ENCODE measurements at places on chromosomes 12 and 14.

- DNase-seq: no peak
These were observed 48.2 kb upstream of the DCN start for GRCh38 chr12:91230841-91231240.

DNA sequence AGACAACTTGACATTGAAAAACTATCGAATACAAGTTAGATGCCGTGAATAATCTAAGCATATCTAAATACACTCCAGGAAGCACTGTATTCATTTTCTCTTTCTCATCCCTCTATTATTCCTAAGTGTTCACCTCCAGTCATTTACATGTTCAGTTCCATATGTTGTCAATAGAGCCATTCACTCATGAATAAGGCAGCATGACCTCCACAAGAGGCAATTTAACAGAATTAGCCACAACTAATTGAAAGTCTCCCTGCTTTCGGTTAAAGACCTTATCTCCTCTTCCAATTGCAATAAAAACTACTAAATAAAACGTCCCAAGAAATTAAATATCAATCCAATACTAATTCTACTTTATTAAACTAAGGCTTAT lies 1.8 kb downstream of the LRIG3 start:
- no peak for DNase-seq

DNA sequence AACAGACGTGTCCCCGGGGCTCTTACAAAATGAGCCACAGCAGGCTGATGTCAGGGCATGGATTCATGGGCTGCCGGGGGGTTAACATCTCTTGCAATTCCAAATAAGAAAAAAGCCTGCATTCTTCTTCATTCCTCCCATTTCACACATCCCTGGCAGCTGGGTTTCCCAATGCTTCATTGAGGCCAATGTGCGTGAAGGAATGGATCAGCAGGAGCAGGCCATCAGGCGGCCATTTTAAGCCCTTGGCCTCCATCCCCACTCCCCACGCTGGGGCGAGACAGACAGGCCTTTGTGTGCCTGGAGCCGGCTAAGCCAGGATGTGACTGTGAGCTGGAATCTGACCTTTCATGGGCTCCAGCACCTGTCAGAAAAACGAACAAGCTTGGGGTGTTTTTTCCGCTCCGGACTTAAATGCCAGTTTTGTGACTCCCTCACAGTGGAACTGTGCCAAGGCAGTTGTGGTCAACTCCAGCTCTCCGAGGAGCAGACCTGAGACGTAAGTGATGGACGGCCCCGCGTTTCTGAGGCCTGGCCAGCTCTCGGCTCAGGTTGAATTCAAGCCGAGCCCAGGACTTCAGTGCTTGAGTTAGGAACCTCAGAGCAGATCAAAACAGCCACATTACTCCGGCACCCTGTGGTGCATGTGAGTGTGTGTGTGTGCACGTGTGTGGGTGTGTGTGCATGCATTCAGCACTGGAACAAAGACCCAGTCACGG lies 133.1 kb downstream of the TMEM30B start:
- no peak for DNase-seq

DNA sequence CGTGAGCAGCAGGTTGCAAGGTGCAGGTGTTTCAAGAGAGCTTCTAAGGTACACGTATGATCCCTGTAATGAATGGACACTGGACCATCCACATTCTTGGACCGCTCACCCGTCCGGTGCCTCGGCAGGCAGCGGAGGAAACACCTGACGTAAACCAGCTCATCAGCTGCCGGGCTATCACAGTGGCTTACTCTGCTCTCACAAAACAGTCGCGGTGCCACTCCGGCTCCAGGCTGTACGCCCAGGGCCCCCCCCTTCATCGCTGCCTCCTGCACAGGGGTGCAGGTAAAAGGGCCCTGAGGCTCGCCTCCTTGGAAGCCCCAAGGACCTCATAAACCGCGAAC lies 436 bp downstream of the VPS33A start:
- peak; percentile 17 for DNase-seq

DNA sequence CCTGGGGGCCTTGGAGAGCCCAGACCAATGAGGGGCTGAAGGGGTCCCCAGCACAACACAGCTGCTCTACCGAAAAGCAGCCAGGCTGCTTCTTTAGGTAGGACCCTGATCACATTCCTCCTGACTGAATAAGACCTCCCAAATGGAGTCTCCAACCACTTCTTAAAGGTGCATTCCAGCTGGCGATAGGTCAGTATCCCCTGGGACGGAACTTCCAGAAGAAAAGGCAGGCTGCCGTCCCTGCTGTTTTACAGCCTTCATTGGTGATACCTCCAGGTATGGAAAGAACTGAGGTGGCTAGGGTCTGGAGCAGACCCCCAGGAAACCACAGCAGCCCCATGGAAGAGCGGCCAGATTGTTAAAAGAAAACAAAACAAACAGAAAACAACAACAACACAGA lies 340.6 kb downstream of the BTG1 start:
- DNase-seq: no peak

GRCh38 chr12:109831365-109831764 lies 1.8 kb downstream of the TRPV4 start:
- no peak for DNase-seq

- no peak for DNase-seq
These were observed 620 bp upstream of the NID2 start for GRCh38 chr14:52069307-52070050.
